LoVo (cell line): ENCODE measurements at places on chromosomes 1 and 21.

DNA sequence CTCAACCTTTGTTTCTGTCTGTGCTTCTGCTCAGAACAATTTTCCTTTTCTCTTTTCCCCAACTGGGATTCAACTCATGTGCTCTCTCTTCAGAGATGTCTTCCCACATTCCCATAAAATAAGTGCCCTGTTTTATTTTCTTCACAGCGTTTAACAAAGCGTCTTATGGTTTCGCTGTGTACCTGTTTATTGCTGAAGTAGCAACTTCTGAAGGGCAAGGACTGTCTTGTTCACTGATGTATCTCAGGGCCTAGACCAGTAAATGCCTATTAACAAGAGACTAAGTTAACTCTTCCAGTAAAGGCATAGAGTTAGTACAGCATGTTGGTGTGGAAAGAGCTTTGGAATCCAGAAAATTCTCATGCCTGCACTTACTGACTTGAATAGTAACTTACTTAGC is 42.9 kb upstream of the MPZL1 start:
- no peak for DNase-seq

DNA sequence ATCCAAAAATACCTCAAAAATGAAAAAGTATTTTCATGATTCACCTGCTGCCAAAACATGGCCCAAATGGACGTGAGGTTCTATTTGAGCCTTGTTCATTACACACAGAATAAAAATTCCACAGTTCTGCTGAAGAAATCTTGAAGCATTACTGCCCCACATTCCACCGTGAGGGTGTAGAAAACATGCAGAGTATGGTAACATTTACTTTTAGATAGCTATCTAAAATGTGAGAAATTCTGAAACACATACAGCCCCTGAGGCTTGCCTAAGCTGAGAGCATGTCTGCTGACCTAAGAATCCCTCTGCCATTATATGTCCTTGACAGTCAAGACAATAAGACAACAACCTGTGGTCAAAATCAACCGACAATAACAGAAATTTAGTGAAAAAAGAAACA is 186.5 kb downstream of the DSCAM start:
- DNase-seq = no peak

DNA sequence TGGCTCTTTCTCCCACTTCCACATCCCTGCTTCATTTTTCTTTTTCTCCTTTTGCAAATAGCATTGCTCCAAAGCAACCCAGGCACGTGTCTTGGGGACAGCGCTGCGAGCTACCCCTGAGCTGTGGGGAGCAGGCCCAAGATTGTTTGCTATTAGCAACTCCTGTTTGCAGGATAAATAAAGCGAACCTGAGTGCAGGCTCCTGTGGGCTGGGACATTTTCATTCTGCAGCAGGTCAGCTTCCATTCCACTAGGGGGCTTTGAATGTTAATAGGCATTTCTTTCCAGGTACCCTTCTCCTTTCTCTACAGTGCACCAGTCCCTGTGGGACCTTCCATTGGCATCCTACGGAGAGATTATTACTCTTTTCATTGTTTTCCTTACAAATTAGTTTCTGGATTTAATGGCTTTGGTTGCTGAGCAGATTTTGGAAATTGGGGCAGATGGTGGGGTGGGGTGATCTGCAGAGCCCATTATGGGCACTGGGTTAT is 54.0 kb downstream of the OLFML3 start:
- peak; percentile 7 for DNase-seq

GRCh38 chr1:92411511-92411910 is 75.2 kb downstream of the GFI1 start:
- DNase-seq = peak; percentile 37
